ENCODE measurements at places on chromosomes 5 and 9.

GRCh38 chr9:91033270-91033669 is 231.7 kb downstream of the SYK start:
- no peak for DNase-seq

GRCh38 chr5:140145818-140146522 is 20.2 kb downstream of the IGIP start:
- no peak for DNase-seq

DNA sequence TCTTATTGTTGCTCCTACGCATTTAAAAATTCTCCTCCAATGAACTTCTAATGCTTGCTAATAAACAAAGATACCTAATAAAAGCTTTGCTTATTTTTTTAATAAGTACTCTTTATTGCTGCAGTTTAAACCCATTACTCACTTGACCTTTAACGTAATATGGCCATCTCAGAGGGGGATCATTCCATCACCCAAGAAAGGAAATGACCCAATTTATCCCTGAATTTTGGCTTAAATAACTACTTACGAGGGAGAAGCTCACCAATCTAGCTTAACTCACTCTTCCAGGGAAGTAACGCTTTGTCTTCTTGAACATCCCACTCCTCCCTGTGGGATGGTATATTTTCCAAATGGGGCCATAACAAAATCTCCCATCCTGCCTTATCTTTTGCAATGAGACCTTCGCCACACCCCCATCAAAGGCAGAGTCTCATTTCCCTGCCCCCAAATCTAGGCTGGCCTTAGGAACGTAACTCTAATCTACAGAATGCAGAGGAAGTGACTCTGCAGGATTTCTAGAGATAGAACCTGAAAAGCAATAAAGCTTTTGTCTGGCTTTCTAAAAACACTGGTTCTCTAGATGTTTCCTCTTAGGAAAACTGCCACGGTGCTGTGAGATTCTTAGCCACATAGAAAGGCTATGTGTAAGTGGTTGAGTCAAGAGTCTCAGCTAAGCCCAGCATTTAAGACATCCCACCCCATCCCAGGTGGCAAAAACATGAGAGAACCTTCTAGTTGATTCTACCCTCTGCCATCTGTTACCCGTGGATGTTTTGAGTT is 310.0 kb downstream of the ASTN2 start:
- DNase-seq: no peak

DNA sequence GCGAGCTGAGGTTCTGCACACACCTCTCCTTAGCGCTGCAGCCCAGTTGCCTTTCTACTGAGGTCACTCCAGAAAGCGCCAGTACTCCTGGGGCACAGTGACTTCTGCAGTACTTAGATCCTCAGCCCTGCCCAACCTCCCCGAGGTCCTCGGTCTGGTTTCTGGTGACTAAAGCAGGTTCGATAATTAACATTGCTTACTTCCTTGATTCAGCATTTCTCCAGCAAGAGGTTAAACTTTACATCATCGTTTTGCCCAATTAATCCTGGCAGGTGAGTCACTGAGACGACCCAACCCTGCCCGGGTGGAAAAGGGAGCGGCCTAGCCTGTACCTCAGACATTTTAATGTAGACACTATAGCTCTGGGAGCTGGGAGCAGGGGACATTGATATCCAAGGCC is 77.6 kb downstream of the PLAC8L1 start:
- no peak for DNase-seq

DNA sequence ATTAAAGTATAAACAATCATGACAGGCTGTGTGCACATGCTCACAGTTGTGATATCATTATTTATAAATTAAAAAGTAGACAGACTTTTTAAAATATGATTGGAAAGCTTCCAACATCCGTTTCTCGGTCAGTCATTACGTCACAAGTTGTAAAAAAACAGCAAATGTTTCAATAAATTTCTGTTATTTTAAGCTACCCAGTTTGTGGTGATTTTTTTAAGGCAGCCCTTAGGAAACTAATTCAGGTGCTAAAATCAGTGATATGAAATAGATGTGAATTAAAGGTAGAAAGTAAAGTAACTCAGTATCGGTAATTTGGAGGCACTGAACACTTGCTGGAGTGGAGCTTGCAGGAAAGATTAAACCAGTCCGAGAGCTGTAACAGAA is 1.2 kb downstream of the CCNH start:
- DNase-seq: no peak

DNA sequence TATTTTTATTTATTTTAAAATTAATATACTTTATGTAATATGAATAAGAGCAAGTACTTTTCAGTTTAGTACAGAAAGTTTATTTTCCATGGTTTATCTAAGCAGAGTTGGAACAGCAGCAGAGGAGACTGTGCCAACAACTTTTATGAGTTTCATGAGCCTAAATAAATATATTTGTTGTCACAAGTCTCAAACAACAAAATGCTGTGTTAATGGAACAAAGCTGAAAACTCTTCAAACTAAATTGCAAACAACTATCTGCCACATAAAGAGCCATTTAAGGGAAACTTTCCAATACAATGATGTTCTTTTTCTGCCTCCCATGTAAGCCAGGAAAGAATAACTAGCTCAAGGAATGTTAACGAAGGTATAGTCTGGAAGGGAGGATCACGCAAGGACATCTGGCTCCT is 96.1 kb downstream of the FBN2 start:
- DNase-seq: no peak

DNA sequence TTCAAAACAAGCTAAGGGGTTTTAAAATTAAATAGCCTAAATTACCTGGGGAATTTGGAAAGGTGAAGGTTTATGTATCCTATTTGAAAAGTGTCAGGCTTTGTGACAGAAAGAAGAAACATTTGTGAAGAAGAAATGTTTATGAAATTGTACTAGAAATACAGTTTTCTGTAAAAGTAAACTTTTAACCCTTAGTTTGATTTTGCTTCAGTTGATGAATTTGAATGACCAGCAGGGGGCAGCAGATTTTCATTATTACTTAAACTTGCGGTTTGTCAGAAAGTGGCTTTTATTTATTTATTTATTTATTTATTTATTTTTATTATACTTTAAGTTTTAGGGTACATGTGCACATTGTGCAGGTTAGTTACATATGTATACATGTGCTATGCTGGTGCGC is 58.1 kb downstream of the NNT start:
- peak; percentile 45 for DNase-seq

DNA sequence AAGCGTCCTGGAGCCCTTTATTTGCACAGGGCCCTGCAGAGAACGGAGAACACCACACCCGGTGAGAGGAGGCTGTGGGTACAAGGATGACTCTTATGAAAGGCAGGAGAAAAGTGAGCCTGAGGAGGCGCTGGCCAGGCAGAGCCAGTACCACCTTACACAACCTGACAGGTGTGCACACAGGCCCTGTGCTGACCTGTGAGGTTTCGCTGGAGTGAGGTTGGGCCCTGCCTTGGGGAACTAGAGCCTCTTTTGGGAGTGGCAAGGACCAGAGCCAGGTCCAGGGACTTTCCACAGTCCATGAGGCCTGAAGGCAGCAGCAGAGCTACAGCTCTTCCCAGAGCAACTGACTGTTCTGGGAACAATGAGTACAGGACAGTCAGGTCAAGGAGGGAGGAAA is 3.1 kb downstream of the SRD5A1 start:
- DNase-seq: no peak

- DNase-seq: no peak
Observed at GRCh38 chr9:116697362-116697761, 10.3 kb downstream of the TRIM32 start.

DNA sequence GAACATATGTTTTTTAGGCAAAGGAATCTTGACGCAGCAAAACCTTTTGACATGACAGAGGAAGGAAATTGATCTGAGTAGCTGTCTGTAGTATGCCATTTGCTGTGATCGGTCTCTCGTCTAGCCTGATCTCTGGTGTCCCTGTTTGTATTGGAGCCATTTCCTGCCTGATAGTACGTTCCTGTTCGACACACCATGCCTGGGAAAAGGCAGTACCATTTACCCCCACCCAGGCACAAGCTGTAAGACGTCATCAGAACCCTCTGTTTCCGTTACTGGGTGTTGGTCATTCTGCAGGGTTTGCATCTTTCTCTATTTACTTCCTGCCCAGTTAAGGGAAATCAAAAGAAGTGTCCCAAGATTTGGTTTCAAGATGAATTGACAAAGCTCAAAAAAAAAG is 129.7 kb downstream of the CEMIP2 start:
- no peak for DNase-seq

DNA sequence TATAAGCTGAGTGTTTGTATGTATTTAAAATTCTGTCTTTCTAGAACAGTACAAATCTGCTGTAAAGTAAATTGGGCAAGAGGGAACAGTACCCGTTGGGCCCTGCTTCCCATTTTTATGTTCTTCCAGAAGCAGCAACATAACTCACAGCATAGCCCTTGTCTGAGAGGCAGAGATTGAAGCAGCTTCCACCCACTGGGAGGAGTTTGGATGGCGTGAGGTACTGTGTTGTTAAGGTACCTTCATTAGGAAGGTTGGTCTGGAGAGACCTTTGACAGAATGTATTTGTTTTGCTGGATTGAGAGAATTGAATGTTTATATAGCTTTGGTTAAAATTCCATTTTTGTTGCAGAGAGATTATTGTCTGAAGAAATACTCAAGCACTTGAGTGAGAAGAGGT is 24.8 kb downstream of the RAI14 start:
- DNase-seq: no peak

GRCh38 chr9:92151691-92152393 is 36.6 kb upstream of the SPTLC1 start:
- DNase-seq: peak; percentile 33

GRCh38 chr5:139207297-139208000 is 9.3 kb upstream of the SIL1 start:
- DNase-seq: no peak

- DNase-seq: no peak
Observed at GRCh38 chr5:68381909-68382308, 166.4 kb downstream of the PIK3R1 start.

DNA sequence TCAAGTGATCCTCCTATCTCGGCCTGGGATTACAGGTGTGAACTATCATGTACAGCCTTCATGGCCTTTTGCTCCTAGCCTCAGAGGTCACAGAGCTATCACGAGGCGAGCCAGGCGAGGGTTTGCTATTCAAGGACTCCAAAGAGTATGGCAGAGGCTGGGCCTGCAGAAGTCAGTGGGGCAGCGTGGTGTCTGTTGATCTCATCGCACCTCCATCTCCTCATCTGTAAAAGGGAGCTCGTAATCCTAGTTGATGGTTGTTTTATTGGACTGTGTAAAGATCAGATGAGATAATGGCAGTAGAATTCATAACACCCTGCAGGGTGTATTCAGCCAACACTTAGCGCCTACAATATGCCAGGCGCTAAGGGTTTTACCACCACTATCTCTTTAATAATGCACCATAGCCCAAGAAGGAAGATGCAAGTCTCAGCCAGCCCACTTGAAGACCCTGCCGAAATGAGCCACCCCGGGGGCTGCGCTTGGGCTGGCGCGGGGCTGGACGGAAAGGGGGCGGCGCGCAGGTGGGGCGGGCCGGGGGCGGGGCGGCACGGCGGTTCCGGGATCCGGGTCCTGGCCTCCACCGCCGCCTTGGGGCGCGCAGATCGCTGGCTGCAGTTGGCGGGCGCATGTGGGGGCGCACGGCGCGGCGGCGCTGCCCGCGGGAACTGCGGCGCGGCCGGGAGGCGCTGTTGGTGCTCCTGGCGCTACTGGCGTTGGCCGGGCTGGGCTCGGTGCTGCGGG is at the start of gene GALNT12:
GALNT12 (plus strand) TSS at position 601 of the 744 bp plus-strand sequence; CDS start at position 630, 29 bp downstream.
- DNase-seq: no peak

GRCh38 chr9:81146684-81147337 is 542.5 kb downstream of the TLE1 start:
- no peak for DNase-seq

DNA sequence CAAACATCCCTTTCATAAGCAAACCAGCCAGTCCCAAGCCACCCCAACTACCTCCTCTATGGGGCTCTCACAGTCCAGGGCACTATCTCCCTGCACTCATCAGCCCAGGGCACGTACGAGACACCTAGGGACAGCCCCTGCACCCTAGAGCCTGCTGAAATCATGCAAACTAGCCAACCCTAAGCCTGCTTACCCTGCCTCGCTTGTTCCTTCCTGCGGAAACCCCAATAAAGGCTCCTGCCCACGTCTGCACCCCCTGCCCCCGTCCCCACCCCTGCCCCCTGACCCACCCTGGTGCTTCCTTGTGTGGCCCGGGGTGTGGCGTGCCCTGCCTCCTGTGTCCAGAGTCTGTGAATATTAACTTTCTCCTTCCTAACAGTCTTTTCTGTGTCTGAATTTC is 135.9 kb downstream of the GADD45G start:
- DNase-seq: no peak

DNA sequence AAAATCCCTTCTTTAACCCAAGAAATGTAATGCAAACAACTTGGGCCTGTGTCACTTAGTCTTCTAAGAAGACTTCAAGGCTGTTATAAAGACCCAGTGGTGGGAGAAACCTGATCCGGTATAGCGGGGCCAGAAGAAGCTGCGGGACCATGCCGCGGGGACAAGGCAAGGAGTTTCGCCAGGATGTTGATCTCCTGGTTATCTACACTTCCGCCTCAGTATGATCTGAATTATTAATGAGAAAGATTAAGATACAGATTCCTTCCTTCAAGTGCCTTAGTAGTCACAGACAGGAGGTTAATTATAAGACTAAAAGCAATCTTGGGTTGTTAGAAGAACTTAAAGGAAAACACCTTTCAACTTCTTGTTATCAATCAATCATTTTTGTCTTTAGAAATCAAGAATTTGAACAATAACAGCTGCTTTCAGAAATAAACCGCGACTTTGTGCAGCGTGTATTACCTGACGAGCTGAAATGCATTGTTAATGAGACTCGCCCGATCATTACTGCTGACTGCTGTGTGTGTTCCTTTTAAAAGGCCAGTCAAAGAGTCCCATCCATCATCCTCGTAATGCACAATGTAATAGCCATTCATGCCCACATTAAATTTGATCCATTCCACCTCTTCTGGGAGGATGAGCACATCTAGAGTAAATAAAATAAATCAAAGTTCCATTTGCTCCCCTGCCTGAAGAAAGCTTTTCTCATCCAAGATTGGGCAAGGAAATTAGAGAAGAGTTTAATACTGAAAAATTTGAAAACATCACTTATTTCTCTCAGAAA is 22.2 kb downstream of the ERAP1 start:
- DNase-seq: no peak

- DNase-seq: no peak
Observed at GRCh38 chr9:94925751-94926430, 199.4 kb downstream of the AOPEP start.

All from astrocyte of the cerebellum (primary cell).